ENCODE measurements at places on chromosomes 2 and 18.
A peak's percentile ranks its signal among the peaks of the same experiment; 100 is the strongest.

- no peak for DNase-seq
These were observed 58.5 kb downstream of the HS1BP3 start for GRCh38 chr2:20592106-20593071.

GRCh38 chr2:170924969-170925368 is 4.1 kb upstream of the GORASP2 start:
- DNase-seq: no peak

DNA sequence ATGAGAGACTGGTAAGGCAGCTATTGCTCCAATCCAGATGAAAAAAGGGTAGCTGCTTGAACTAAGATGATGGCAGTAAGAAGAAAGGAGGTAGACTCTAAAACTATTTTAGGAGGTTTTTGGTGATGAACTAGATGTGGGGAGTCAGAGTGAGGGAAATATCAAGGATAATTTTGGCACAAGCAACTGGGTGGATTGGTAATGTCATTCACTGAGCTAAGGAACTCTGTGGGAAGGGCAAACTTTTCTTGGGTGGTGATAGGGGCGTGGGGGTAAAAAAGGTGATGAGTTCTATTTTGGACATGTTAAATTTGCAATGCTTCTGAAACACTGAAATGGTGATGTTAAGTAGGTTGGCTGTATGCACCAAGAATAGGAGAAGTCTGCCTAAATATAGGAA is 19.3 kb downstream of the PAIP2B start:
- DNase-seq: no peak

- DNase-seq: no peak
These were observed 136.1 kb downstream of the DNER start for GRCh38 chr2:229578052-229578846.

- DNase-seq: no peak
These were observed 132.6 kb downstream of the ACTR3 start for GRCh38 chr2:114022360-114023085.

- DNase-seq: no peak
These were observed 36.0 kb upstream of the STAT1 start for GRCh38 chr2:191049728-191050639.

DNA sequence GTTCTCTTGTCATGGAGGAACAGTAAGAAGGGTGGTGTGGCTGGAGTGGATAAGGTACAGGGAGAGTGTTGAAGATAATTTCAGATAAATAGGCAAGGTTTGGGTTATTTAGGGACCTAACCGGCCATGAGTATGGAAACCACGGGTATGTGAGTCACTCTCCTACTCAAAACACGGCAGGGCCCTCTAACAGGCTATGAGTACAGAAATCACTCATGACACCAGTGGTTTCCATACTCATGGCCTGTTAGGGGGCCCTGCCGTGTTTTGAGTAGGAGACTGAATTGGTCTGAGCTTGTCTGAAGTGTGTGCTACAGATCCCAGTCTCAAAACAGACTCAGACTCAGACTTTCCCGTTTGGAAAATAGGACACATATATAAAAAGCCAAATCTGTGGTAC is 428.4 kb upstream of the HNMT start:
- no peak for DNase-seq

GRCh38 chr2:195659114-195659513 is 2.1 kb downstream of the SLC39A10 start:
- no peak for DNase-seq

- no peak for DNase-seq
These were observed 26.8 kb downstream of the RHBDD1 start for GRCh38 chr2:226862623-226863022.

DNA sequence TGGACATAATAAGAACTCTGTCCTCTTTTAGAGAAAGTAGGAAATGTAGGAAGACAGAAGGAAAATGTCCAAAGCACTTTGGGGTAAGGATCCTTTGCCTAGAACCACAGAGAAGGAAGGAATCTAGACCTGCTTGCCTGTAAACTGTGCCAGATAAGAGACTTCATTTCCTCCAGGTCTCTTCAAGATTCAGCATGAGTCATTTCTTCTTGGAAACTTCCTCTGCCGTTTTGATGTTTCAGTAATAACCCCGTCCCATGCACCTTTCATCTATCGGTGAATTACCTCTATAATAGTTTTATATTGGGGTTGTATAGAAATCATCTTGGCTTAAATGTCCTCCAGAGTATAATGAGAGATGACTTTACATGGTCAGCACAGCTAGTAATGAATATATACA is 63.2 kb upstream of the LRATD1 start:
- DNase-seq: no peak

GRCh38 chr2:28544405-28544921 is 48.6 kb downstream of the PLB1 start:
- DNase-seq: no peak

DNA sequence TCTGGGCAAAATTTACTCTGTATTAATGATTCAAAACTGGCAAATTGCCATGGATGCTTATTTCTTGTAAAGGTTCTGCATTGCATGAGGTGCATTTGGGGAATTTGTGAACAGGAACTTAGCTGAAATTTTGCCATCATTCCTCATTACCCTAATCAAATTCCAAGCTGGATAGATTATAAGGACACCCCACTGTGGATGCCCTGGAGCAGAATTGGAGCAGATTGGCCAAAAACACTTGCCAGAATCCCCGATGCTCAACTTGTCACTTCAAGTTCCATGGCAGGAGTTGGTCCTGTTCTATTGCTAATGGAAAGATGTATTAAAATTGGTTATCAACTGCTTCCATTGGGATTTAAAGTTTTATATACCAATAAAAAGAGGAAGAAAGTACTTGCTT is 237.9 kb downstream of the CCDC102B start:
- no peak for DNase-seq

DNA sequence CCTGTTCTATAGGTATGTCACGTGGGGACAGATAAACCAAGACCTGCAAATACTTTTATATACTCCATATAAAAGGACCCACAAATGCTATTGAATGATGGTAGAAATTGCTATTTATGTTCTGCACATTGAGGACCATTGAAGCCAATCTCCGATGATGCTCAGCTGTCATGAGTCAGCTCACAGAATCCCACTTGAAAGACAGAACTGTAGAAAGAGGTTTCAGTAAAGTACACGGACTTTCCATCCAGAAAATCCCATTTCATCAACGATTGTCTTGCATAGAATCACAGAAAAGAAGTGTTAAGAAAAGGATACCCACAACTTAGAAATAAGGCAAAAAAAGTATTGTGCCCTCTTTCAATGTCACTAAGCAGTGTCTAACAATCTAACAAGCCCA is 169.0 kb upstream of the COPS8 start:
- DNase-seq: no peak

DNA sequence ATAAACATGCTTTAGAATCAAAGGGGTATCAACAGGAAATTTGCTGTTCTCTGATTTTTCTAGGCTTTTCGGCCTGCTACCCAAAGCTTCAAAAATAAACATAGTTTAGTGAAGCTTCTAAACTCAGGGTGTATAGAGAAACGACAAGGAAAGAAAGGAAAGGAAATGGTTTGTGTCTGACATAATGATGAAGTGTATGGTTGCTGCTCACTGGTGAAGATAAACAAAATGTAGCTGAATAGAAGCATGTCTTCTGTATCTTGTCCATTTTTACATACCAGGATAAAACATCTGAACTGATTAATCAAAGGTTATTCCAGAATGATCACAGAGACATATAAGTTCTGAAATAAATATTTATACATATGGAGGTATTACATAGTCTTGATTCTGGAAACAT is 1324.6 kb upstream of the NRXN1 start:
- DNase-seq: no peak

GRCh38 chr2:148900350-148900837 is 25.4 kb downstream of the KIF5C start:
- no peak for DNase-seq

DNA sequence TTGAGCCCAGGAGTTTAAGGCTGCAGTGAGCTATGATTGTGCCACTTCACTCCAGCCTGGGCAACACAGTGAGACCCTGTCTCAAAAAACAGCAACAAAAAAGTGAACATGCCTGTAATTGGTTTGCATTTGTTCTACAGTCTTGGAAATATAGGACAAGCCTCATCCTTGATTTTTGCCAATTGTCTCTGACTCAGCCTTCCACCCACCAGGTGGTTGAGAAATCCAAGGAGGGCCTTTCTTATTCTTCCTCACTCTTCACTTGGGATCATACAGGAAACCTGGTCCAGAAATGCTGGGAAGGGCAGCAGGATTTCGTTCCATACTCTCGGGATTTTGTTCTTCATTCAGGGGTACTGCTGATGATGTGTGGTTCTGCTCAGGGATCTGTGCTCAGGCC is 94.6 kb downstream of the CDC42EP3 start:
- no peak for DNase-seq

GRCh38 chr18:31046916-31047315 is 4.4 kb upstream of the DSC3 start:
- no peak for DNase-seq

DNA sequence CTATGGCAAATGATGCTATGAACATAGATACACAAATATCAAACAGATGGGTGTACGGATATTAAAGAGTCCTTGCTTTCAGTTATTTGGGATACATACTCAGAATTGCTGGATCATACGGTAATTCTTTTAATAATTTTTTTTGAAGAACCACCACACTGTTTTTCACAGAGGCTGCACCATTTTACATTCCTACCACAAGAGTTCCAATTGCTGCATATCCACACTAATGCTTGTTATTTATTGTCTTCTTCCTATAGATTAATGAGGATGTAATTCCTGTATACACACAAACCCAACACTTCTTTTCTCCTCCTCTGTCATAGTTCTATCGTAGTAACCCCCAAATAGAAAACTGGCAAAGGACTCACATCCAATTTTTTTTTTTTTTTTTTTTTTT is 21.7 kb downstream of the CD302 start:
- DNase-seq: no peak

GRCh38 chr2:240310645-240311044 is 124.8 kb upstream of the GPC1 start:
- DNase-seq: no peak

DNA sequence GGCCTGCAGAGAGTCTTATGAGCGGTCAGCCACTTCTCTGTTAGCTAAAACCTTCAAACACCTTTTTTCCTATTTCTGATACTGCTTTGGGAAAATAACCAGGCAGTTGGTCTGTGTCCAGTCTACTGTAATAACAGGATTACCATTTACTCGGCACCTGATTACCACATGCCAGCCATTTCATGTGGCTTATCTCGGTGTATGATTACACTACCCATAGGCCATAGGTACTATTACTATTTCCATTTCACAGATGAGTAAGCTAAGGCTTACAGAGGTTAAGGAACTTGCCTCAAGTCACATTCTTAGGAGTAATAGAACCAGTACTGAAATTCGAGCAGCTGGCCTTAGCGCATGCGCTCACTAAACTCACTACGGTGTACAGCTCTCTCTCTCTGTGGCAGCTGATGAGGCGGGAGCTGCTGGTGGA is 147.2 kb upstream of the L3MBTL4 start:
- DNase-seq: no peak

DNA sequence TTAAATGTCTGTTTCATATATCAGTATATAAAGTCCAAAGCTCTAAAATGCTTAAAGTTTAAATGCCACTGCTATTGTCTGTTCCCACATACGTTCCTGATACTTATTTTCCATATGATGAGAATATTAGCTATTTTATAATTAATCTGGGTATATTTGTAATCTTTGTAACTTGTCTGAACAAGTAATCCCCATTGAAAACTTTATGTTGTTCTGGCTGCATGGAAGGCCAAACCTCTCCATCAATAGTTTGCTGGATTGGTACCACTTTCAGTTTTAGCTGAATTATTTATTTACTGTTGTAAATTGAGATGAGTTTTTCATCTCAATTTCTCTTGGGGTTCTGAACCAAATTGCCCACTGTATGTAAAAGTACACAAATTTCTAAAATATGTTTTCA is 1.5 kb downstream of the MBD5 start:
- DNase-seq: no peak

DNA sequence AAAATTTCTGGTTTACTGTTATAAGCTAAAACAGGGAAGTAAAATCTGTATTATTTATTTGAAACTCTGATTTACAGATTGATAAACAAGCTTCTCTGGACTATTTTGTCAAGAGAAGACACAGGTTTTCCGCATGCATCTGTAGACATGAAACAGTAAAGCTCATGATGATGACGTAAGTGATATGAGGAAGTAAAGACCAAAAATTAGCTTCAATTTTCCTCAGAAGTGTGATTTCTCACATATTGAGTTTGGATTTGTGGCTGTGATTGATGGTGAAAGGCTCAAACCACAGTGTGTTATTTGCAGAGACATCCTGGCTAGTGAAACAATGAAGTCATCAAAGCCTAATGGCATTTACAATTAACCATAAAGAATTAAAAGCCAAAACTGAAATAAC is 12.6 kb upstream of the LONRF2 start:
- no peak for DNase-seq

- no peak for DNase-seq
These were observed 1059.7 kb upstream of the ACVR2A start for GRCh38 chr2:146785101-146785500.

GRCh38 chr2:26605195-26605998 is 35.8 kb downstream of the CIB4 start:
- peak; percentile 64 for DNase-seq

GRCh38 chr18:57793302-57793986 is 9.7 kb downstream of the ATP8B1 start:
- DNase-seq: no peak

GRCh38 chr2:20129331-20130159 is 78.1 kb upstream of the LAPTM4A start:
- DNase-seq: no peak

DNA sequence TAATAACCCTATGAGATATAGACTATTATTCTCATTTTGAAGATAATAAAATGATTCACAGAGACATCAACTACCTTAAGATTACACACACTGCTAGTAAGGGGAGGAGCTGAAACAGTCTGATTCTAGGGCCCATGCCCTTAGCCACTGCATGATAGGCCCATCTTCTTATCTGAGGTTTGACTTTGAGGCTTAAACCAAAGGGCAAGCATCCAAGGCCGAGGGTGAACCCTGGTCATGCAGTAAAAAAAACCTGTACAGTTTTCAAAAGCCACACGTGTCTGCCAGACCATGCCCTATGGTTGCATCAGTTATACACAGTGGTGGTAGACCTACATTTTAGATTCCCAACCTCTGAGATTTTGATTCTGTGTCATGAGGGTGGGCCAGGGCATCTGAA is 44.8 kb downstream of the POLE4 start:
- DNase-seq: no peak

DNA sequence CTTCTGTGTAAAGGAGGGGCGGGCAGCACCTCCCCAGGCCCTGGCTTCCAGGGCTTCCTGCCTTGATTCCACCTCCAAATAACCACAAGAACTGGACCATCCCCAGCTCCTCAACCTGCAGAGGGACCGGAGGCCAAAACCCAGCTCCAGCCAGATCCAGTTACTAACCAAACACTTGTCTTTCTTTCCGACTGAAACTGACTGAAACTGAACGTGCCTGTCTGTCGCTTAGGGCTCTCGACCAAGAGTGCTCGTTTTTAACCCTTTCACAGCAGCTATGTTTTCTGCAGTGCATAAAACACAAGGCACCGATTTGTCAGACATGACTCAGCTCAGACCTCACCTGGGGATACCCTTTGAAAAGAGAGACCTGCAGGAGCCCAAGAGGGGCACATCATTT is 249.9 kb upstream of the SIX2 start:
- DNase-seq: no peak

GRCh38 chr2:96535331-96535730 is 1.2 kb upstream of the ARID5A start:
- no peak for DNase-seq

GRCh38 chr2:10305715-10306114 is 3.0 kb downstream of the HPCAL1 start:
- DNase-seq: no peak

- DNase-seq: no peak
These were observed 166.1 kb downstream of the SMAD7 start for GRCh38 chr18:48784656-48785055.

- DNase-seq: no peak
These were observed 27.8 kb upstream of the TTC39C start for GRCh38 chr18:23986600-23987359.

All from activated CD8-positive, alpha-beta memory T cell treated with anti-CD3 and anti-CD28 coated beads for 24 hours (primary cell).